ENCODE measurements at places on chromosomes 3 and 15.

DNA sequence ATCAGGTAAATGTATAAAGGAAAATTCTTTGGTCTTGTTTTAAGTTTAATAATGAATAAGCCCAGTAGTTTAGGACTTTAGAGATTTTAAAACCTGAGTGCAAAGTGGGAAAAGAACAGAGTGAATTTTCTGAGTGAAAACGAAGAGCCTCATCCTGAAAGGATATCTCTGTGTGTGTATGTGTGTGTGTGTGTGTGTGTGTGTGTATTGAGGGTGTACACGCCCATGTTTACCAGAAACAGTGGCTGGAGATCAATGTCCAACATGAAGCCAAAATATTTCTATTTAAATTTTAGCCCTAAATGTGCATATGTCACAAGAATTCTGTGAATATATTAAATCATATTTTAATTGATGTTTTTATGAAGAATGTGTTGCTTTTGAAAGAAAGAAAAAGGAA lies 549.9 kb downstream of the CADM2 start:
- DNase-seq, result no peak

GRCh38 chr15:66212563-66212921 lies 41.0 kb downstream of the MEGF11 start:
- no peak for DNase-seq

DNA sequence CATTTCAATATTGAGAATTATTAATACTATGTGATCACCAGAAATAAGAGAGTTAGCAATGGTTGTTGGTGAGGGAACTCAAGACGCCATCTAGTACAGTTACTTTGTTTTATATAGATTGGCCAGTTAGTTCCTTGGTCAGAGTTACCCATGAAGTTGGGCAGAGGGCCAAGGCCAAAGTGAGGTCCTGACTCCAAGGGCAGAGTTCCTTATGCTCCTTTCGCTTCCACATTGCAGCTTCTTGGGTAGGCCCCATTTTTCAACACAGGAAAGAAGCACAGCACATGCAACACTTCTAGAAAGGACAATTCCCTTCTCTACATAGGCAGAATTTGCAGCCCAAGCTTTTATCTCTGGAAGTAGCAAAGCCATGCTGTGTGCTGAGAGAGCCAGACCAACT lies 178.6 kb downstream of the KCNAB1 start:
- DNase-seq, result no peak

GRCh38 chr3:129197321-129197720 lies 13.6 kb upstream of the CNBP start:
- DNase-seq, result no peak

DNA sequence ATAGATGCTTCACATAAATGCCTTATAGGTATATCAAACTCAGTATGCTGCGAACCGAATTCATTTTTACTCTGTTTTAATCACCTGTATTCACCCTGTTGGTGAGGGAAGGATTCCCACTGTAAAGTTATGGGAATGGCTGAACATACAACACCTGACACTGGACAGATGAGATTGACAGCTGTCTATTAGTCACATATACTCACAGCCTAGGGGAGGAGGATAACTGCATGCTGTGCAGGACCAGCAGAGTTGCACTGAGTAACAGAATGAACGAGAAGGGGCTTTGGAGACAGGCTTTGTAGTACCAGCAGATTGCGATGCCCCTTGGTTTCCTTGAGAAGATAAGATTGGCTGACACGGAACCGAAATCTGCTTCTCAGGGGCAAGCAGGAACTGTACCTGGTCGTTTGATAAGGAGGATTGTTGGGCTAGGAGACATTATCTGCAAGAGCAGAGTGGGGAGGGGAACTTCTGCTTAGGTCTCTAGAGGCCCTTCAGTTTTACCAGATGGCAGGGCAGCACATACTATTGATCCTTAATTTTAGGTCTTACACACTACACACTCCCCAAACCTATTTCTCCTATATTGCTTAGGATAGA lies 43.5 kb upstream of the SLC22A13 start:
- no peak for DNase-seq

- no peak for DNase-seq
These were observed 5.1 kb downstream of the RASL12 start for GRCh38 chr15:65062726-65063125.

DNA sequence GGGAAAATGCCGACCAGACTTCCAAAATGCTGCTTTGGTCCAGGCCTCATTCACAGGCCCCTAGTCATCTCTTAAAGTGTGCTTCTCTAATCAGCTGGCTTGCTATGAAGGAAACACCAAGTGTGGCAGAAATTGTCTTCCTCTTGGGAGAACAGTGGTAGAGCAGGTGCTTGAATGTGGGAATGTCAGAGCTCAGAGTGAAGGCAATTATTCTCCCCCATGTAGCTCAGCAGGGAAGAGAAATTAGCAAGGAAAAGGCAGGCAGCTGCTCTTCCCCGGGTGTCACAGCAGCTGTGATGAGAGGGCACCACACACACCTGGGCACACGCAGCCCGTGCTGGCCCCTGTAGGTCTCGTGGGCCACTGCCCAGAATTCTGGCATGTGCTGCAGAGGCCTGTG lies 358.5 kb downstream of the WDR72 start:
- DNase-seq, result no peak

DNA sequence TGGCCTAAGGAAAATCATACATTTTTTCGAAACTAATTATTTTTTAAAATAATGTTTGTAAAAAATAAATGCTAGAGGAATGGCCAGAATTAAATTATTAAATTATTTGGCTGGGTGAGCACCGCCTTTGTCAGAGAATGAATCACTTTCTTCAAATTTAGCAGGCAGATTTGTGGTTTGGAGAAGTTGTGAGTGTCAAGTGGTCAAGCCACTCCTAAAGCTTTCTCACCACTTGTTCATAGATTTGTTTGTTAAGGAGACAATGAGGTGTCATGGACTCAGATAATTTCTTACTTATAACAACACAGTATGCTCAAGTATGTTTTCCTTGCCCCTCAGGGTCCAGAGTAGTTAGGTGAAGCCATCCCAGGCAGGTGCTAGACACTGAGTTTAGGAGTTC lies 196.2 kb downstream of the TUSC7 start:
- DNase-seq, result no peak

GRCh38 chr3:100023150-100023549 lies 91.2 kb downstream of the FILIP1L start:
- no peak for DNase-seq

DNA sequence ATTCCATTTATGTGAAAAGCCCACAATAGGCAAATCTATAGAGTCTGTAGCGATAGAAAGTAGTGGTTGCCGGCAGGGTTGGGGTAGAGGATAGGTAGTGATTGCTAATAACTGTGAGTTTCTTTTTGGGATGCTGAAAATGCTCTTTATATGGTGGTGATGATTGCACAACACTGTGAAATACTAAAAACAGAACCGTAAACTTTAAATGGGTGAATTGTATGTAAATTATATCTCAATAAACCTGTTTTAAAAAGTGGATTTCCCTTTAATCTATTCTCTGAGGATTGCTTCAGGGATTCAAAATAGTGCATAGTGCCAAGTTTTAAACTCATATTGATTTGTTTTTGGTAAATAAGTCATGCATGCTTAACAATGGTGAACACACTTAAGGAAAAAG lies 140.2 kb downstream of the LPP start:
- DNase-seq, result no peak

DNA sequence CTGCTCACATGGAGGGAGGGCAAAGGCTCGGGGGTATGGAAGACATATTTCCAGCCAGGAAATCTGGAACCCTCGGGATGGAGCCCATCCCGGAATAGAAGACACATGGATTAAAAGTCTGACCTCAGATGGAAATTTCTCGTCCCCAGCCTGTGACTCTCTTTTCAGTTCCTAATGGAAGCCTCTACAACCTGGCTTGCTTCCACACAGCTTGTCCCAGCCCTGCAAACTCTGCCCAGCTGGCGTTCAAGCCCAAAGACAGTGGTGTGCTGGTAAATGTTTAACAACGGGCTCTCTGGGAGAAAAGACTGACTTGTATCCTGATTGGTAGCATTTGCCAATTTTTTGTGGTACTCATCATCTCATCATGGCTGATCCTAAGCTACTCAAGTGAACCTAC lies 35.6 kb upstream of the TLE3 start:
- no peak for DNase-seq

DNA sequence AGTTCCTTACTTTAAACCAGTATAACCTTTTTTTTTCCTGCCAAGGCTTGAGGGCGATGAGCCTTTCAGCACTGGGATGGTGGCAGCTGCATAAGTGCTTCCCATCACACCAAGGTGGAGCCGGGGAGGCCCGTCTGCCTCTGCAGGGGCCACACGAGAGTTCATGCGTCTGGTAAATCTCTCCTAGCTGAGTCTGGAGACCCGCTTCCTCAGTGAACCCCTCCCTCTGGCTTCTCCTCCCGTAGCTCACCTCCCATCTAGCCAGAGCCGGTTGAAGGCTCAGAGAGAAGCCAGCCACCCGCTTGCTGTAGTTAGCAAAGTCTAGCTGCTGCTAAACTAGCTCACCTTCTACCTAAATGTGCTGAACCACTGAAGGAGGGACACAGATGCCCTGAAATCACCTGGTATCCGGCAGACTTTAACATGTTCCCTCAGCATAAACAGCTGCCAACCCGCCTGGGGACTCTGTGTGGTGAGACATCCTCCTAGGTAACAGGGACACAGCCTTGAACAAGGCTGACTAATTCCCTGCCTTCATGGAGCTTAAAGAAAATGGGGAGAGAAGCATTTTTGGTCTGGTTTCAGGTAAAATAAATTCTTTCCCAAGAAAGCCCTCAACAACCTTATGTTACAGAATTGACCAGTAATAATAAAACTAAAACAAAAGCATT lies 42.9 kb downstream of the RLBP1 start:
- DNase-seq, result no peak

- DNase-seq, result no peak
These were observed 44.0 kb downstream of the CHSY1 start for GRCh38 chr15:101207867-101208288.

GRCh38 chr3:116240261-116240660 lies 205.0 kb downstream of the LSAMP start:
- DNase-seq, result no peak
